ENCODE measurements at places on chromosomes 5 and 9.

- DNase-seq: peak; percentile 68
These were observed 2.1 kb downstream of the MXD3 start for GRCh38 chr5:177309351-177310191.

DNA sequence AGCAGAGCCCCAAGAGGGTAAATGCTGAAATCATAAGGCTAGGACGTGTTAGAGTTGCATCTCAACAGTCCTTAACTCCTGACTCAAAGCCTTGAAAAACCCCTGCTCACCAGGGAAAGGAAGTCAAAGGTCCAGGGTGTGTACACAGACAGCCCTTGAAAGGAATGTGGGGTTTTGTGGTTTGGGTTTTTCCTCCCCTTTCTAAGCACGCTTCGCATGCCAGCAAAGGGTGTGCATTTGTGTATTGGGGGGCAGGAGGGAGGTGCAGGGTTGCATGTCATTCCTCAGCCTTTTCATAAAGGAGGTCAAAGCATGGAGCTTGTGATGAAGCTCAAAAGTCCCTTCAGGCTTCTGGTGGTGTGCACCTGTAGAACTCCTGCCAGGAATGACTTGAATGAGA is 17.3 kb upstream of the XPA start:
- DNase-seq: peak; percentile 90

- peak; percentile 75 for DNase-seq
These were observed 117.4 kb downstream of the GCNT1 start for GRCh38 chr9:76576344-76576743.

DNA sequence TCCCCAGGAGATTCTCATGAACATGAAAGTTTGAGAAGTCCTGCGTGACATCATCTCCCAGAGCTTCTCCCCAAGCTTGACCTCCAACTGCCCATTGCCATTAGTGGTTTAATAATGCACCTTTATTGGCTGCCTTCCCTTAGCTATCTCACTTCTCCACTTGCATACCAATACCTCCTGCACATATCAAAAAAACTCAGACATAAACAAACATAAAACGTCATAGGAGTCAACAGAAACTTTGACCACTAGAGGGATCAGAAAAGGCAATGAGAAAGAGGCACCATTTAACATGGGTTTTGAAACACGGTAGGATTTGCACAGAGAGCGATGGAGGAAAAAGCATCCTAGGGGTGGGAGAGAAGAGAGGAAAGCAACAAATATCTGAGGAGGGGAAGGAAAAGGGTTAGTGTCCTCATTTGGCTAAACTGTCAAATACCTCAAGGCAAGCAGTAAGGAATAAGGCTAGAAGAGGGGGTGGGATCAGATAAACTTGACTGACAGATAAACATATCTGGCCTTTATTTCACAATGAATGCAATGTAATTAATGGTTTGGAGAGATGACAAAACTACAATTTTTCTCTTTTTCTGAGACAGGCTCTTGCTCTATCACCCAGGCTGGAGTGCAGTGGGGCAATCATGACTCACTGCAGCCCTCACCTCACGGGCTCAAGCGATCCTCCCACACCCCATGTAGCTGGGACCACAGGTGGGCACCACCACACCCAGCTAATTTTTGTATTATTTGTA is 27.0 kb downstream of the GNAQ start:
- DNase-seq: peak; percentile 23

DNA sequence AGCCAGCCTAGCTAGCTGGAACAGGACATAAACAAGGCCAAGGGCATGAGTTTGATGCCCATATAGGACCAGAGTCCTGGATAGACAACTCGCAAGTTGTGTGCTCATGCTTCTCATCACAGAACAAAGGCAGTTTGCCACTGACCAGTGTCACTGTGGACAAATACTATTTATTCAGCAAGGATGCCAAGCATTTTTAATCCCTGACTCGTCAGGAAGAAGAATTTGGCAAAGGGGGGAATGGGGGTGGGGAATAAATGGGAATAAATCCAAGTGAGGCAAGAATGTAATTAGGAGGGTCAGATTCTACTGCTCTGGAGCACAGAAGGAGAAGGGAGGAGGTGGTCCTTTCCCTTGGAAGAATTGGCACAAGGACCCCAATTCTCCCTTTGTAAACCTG is 46.8 kb upstream of the ANKRD55 start:
- DNase-seq: peak; percentile 55

DNA sequence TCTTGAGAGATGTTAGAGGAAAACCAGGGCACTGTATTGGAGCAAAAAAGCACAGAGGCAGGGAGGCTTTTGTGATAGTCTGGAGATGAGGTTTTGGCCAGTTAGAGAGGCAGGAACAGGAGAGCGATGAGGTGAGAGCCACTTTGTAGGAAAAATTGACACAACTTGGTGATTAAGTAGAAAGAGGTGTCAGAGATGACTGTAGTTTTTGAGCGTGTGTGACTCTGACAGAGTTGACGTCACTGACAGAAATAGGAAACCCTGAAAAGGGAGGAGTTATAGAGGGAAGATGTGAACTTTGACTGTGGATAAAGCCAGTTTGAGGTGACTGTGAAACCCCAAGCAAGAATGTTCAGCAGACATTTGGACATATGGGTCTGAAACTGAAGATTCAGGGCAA is 15.7 kb downstream of the NFX1 start:
- no peak for DNase-seq

- peak; percentile 15 for DNase-seq
These were observed 892.9 kb downstream of the NR2F1-AS1 start for GRCh38 chr5:92687821-92688722.

DNA sequence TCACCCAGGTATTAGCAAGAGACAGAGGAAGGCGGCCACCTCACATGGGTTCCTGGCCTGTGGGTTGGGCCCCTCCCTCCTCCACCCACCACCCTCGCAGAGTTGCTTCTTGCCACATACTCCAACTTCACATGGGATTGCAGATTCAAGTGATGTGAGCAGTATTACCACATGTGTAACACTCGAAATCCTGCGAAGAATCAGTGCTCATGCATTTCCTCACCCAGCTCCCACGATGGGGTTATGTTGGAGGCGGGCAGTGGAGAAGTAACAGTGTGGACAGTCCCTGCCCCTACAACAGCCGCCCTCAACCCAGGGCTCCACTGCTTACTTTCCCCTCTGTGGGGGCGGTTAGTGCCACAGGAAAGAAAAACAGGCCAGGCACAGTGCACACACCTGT is 3.9 kb upstream of the FBP1 start:
- DNase-seq: no peak

DNA sequence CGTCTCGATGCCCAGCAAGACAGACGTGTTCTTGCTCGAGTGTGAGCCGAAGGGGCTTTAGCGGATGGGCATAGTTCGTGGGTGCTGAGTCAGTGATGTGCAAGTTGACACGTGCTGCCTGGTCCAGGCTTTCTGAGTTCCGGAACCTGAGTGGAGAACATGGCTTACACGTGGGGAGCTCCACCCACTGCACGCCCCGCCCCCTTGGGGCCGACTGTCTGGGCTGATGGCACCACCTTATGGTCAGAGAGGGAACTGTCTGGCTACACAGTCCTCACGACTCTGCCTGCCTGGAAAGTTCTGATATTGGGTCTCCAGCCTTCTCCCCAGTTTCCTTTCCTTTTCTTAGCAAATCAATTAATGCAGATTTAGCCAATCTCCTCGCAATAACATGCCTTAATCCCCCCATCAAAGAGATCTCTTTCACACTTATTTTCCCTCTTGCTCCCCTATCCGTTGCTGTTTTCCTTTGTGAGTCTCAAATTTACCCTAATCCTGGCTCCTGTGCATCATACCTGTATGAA is 3.8 kb upstream of the STC2 start:
- DNase-seq: peak; percentile 76

DNA sequence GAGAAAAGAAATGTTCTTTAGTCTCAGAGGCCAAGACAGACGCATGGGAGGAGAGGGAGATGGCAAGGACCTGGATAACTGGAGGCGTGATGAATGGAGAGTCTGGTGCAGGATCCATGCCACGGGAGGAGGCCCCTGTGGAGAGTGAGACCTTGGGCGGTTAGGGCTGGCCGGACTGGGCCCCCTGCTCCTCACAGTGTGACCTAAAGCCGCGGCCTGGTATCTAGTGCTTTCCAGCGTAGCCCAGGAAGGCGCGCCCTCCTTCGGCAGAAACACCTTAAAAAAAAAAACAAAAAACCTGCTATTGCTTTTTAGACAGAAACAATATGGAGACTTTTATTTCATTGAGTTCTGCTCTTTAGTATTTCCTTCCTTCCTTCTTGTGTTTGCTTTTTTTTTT is 33.1 kb downstream of the SCGB3A1 start:
- no peak for DNase-seq

All from HFFc6 (cell line).